ENCODE measurements at places on chromosomes 5 and 9.
A peak's percentile ranks its signal among the peaks of the same experiment; 100 is the strongest.

DNA sequence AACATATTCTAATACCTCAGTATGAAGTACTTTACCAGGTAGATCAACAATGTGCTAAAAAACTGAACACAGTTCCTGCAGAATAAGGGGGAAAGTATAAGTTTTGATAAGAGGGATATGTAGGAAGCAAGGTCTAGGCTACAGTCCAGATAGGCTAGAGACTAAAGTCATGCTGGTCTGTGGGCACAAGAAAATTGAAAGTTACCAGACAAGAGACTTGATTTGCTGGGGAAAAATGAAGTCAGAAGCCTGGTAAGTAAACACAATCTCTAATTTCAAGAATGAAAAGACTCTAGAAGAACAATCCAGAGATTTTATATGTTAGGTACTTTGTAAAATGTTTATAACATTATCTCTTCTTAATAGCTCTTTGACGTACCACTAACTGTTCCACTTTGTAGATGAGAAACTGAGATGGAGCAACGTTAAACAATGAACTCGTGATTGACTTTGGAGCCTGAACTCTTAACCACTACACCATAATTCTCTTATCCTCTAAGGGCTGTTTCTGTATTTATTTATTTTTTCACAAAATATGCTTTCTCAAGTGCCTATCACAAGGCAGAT lies 19.5 kb downstream of the ADAMTS6 start:
- DNase-seq: no peak

DNA sequence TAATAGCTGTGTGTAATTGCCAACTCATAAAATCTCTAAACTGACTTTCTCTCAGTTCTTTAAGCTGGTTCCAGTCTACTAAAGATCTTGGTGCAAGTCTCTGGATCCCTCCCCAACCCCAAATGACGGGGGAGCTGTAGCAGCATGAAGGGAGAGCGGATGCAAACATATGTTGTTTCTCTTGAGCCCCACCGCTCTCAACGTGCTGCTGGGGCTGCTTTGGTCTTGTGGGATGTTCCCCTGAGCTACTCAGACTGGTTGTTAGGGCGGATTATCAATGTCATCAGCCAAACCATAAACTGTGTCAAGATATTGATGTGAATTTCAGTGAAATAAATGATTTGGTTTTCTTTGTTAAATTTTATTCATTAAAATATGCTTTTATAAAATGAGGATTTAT lies 40.9 kb upstream of the APC start:
- DNase-seq: no peak

- DNase-seq: no peak
Measured at GRCh38 chr9:137198902-137199283, 1.6 kb downstream of the TPRN start.

GRCh38 chr9:35859990-35860339 lies 10.2 kb downstream of the OR13J1 start:
- no peak for DNase-seq

DNA sequence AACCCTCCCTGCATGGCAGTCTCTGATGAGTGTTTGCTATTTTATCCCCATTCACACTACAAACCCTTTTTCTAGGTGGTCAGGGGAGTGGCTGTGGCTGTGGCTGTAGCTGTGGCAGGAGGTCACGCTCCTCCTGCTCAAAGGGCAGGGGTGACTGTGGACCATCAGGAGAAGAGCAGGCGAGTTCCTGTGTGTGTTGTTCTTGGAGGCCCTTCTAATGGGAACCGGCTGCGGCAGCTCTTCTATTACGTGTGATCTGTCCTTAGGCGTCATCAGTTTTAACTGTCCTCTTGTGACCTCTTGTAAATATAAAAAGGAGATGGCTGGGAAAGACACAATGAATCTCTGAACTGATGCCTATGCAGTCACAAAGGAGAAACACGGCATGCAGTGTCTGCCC lies 65.1 kb downstream of the ANKH start:
- DNase-seq: peak; percentile 35

DNA sequence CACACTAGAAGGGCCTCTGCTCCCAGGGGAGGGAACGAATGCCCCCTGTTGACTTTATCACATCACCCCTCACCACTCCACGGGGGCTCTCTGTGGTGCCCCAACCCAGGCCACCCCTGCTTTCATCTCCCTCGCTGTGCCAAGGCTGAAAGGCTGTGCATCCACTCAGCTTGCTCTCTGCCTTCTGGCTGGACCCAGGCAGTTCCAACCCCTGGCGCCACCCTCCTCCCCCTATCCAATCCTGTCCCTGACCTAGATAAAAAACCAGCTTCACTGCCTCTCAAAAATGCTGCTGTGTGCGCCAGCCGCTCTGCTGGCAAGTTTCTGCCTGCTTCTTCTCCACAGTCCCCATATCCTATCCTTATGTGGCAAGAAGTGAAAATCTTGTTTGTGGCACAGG lies 22.4 kb upstream of the CORO2A start:
- no peak for DNase-seq

DNA sequence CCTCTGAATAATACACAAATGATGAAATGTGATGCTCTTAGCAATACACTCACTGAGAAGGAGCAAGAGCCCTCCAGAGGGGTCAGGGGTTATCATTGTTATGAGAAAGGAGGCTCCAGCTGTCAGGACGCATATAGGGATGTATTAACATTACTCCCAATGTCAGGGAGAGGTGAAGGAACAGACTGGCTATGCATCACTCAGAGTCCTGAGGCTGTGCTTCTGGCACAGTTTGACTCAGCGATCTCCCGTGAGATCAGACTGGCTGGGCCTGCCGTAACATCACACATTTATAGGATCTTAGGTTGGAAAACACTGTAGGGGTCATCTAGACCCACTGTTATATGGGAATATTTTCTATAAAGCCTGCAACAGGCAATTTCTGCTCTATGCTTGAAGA lies 226.5 kb upstream of the GLRA1 start:
- no peak for DNase-seq

- DNase-seq: no peak
Measured at GRCh38 chr9:1653282-1653681, 361.9 kb upstream of the SMARCA2 start.

DNA sequence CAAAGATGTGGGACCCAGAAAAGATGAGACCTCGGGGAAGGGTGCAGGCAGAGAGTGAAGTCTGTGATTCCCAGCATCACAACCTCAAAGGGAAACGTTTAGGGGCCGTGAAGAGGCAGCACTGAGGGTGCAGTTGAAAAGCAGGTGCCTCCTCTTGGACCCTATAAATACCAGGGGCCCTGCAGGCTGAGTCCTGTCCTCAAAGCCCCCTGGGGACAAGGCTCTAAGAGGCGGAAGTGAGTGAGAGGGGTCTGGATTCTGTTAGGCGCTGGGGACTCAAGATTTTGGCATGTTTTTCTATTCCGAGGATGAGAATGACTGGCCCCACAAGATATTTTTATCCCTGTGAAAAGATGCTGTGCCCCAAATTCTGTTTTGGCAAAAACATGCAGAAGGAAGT lies 107.8 kb downstream of the THBS4 start:
- DNase-seq: no peak

- DNase-seq: peak; percentile 46
Measured at GRCh38 chr5:122704247-122705036, 70.4 kb upstream of the SNX2 start.

- no peak for DNase-seq
Measured at GRCh38 chr5:54679686-54680085, 162.1 kb downstream of the SNX18 start.

DNA sequence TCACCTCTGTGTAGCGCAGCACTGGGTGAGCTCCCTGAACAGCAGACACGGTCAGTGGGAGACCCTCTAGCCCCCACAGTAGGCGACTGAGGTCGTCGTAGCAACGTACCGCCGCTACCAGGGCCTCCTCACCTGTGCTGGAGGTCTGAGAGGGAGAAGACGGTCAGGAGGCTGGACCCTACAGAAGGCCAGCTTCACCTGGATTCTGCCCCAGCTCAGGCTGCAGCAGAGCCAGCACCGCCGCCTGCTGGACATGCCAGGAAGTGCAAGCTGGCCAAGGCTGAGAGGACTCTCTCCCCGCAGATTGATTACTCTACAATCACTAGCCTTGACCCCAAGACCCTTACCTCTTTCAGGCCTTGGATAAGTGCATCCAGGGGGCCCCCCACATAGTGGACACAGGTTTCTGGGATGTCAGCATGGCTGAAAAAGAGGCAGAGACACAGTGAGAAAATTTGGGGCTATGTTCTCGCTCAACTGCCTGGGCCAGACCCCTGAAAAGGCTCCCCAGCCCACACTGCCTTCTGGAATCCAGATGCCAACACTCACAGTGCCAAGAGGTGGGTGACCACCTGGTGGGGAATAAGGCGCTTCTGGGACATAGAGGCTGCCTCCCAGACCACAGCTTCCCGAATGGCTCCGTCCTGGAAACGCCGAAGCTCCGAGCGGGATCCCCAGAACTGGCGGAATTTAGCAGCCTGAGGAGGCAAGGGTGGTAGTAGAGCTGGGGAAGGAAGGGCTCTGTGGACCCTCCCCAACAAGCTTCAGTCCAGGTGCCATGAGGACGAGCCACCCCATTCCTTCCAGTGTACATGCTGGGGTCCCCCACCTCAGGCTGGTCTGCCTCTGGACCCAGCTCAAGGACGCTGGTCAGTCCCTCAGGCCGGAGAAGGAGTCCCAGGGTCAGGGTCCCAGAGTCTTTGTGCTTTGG lies 6.9 kb downstream of the NOL6 start:
- DNase-seq: no peak

- DNase-seq: no peak
Measured at GRCh38 chr9:135520916-135521607, at the start of gene LCN1. Gene LCN1, plus strand, starts transcription at chr9:135521440. Its CDS starts 58 bp downstream, at chr9:135521498.

DNA sequence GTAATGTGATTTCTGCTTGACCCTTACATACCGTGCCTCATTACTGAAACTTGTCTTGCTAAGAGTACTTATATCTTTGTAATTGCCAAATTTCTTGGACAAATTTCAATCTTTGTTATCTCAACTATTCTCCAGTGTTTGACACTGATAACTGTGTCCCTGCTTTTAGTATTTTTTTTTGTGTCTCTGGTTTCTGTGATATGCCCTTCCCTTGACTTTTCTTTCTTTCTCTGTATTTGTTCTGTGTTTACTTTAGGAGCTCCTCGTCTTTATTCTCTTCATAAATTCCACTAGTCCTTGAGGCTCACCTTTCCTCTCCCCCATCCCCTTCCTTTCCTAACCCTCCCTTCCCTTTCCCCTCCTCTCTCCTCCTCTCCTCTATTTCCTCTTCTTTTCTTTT lies 123.7 kb upstream of the FBXL17 start:
- DNase-seq: no peak

- DNase-seq: no peak
Measured at GRCh38 chr9:3054017-3054586, 210.2 kb upstream of the PUM3 start.

DNA sequence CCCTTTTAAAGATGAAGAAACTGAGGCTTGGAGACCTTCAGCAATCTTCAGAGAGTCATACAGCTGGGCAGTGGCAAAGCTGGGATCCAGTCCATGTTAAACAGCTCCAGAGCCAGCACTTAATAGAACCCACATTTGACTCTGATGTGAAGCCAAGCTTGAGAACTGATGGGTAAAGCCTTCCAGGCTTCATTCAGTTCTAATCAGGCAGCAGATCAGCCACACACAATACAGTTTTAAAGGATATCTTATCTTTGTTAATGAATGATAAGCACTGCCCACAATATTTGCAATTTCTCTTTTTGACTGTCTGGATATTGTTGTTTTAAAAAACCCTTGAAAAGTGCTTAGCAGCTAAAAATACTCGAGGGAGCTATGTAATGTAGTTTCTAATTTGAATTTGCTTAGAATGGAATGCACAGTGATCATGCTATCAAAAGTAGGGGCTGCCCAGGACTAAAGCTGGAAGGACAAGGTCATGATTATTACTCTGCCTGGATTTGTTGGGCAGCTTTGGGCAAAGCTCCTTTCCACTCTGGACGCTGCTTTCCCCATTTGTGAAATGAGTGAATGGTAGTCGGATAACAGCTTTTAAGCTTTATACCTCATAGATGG lies 31.3 kb upstream of the HTR4 start:
- no peak for DNase-seq

GRCh38 chr9:38051780-38052546 lies 17.1 kb downstream of the SHB start:
- DNase-seq: no peak

GRCh38 chr5:1111241-1111726 lies 579 bp downstream of the SLC12A7 start:
- DNase-seq: no peak

- no peak for DNase-seq
Measured at GRCh38 chr5:29161399-29162291, 2031.8 kb upstream of the CDH6 start.

DNA sequence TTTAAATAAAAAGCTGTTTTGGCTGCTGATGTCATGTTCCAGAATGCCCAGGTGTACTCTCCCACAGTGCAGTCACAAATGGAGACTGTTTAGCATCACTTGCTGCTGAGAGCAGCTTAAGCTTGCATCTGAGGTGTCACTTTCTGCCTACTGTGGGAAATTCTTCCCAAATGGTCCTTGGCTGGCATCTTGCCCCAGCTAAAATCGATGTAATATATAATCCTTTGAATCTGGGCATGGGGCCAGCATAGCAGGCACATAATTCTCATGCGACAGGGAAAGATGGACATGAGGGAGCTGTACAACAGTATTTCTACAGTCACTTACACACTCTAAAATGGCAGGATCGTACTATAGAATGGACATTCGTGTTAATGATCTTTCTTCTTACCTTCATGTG lies 144.3 kb downstream of the MACIR start:
- DNase-seq: no peak

- no peak for DNase-seq
Measured at GRCh38 chr9:135065151-135065550, 22.3 kb upstream of the OLFM1 start.

GRCh38 chr5:120873083-120873482 lies 409.0 kb downstream of the PRR16 start:
- no peak for DNase-seq

DNA sequence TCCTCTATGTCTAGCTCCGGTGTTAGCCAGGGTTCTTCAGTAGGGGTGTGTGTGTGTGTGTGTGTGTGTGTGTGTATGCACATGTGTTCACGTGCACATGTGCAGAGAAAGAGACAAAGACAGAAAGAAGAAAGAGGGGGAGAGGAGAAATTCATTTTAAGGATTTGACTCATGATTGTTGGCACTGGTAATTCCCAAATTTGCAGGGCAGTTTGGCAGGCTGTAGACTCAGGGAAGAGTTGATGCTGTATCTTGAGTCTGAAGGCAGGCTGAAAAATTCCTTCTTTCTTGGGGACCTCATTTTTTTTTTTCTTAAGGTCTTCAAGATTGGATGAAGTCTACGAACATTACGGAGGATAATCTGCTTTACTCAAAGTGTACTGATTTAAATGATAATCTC lies 335.7 kb downstream of the NSG2 start:
- no peak for DNase-seq

- no peak for DNase-seq
Measured at GRCh38 chr9:133605446-133605845, 3.7 kb downstream of the FAM163B start.
